T-cell (primary cell): ENCODE measurements at places on chromosomes 6 and 20. TPM values are rescaled to one million over a fixed set of nuclear protein-coding genes. Genes with fewer than 3 reads are reported as not detected.

Gene PKIG
- total RNA-seq, result 5.4 TPM

DNA sequence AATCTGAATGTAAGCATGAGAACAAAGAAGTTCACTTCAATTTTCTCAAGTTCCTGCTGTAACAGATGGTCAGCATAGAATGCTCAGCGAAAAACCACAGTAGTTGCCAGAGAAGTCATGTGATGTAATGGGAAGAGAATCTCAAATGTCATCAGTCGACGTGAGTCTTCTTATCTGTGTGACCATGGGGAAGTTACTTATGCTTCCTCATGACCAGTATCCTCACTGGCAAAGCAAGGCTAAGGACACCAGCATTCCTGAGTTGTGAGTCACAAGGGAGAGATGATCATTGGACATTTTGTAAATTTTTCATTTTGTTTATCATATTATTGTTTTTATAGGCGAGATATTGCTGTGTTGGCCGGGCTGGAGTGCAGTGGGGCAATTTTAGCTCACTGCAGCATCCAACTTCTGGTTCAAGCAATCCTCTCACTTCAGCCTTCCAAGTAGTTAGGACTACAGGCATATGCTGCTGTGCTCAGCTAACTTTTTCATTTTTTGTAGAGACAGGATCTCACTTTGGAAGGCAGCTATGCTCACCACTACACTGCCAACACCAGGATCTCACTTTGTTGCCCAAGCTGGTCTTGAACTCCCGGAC lies 21.9 kb downstream of the SGK1 start:
- no peaks in the 10 kb centered on the region for H3K4me1 ChIP-seq
- DNase-seq, result no peak
- no peak overlapping the region for H3K27ac ChIP-seq
- no peaks in the 10 kb centered on the region for H3K27me3 ChIP-seq

GRCh38 chr6:132490478-132491204 lies 22.3 kb downstream of the STX7 start:
- no peak overlapping the region for H3K4me3 ChIP-seq
- no peak for DNase-seq
- no peak overlapping the region for H3K27ac ChIP-seq
- no peaks in the 10 kb centered on the region for H3K36me3 ChIP-seq

- H3K4me1 ChIP-seq, result no peaks in the 10 kb centered on the region
- no peak overlapping the region for H3K27ac ChIP-seq
- DNase-seq, result no peak
- H3K36me3 ChIP-seq, result no peaks in the 10 kb centered on the region
These were observed 227.5 kb downstream of the THBS2 start for GRCh38 chr6:169026175-169026574.

- no peaks in the 10 kb centered on the region for H3K36me3 ChIP-seq
- H3K27ac ChIP-seq, result no peak overlapping the region
- H3K4me3 ChIP-seq, result no peak overlapping the region
- no peaks in the 10 kb centered on the region for H3K4me1 ChIP-seq
- no peaks in the 10 kb centered on the region for H3K27me3 ChIP-seq
- no peak for DNase-seq
These were observed 101.9 kb downstream of the QRSL1 start for GRCh38 chr6:106731144-106731842.

DNA sequence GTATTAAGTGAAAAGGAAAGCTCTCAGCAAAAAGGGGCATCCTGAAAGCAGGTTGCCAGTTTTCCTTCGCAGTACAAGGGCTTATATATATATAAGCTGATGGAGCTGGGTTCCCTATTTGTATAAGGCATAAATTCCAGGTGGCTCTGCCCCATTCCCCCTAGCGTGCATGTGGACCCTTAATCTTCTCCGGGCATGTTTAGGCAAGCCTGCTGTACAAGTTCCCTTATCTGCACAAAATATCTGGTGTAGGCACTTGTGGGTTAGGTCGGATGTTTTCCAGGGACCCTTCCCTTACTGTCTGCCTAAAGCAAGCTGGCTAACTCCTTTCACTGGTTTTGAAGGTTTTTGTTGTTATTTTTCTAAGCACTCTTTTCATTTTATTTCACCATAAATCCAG lies 140.7 kb downstream of the FUT9 start:
- no peaks in the 10 kb centered on the region for H3K36me3 ChIP-seq
- H3K27ac ChIP-seq, result no peak overlapping the region
- no peak overlapping the region for H3K4me3 ChIP-seq
- DNase-seq, result no peak

DNA sequence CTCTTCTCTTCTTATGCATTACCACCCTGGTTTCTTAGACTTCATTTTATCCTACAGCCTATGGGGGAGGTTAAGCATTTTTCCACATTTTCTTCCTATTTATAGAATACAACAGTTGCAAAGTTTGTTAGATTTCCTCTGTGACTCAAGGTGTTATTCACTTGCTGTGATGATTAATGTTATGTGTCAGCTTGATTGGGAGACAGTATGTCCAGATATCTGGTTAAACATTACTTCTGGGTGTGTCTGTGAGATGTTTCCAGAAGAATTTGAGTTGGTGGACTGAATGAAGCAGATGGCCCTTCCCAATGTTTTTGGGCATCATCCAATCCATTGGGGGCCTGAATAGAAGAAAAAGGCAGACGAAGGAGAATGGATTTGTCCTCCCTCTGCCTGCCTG lies 131.3 kb downstream of the C6orf118 start:
- H3K27me3 ChIP-seq, result no peaks in the 10 kb centered on the region
- H3K27ac ChIP-seq, result no peak overlapping the region
- no peaks in the 10 kb centered on the region for H3K36me3 ChIP-seq
- no peak for DNase-seq
- H3K4me3 ChIP-seq, result no peak overlapping the region
- H3K4me1 ChIP-seq, result no peaks in the 10 kb centered on the region

GRCh38 chr20:15288106-15288505 lies 950.7 kb upstream of the FLRT3 start:
- no peaks in the 10 kb centered on the region for H3K27me3 ChIP-seq
- H3K4me3 ChIP-seq, result no peak overlapping the region
- no peak overlapping the region for H3K27ac ChIP-seq
- no peaks in the 10 kb centered on the region for H3K4me1 ChIP-seq
